ENCODE measurements at places on chromosomes 4 and X.

DNA sequence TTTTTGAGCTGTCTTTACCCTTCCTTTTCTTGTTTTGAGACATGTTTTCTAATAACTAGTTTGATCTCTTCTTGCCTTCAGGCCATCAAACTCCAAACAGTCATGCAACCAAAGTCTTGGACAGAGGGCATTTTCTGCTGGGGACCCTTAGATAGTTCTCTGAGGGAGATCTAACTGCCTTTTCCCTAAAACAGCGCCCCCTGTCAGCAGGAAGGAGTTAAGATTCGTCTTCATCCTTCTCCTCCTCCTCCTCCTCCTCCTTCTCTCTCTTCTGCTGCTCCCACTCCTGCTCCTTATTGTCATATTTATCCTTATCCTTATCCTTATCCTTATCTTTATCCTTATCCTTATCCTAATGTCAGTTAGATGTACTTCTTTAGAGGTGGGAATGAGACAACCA is 417.2 kb downstream of the TRAM1L1 start:
- DNase-seq = no peak

DNA sequence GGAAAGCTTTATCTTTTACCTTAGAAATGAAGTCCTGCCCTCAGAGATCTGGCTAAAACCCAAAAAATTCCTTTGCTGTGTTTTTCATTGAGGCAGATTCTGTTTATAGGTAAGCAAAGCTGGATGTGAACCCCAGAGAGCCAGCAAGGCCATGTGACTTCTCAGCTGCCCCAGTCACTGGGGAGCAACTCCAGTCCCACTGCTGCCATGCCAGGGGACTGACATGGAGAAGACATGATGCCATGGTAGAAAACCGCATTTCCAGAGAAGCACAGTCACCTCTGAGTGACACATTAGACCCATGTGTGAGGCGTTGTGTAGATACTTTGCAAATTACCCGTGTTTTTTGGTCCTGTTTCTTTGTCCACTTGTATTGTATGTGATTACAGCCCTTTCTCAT is 45.4 kb downstream of the PTTG2 start:
- no peak for DNase-seq

GRCh38 chrX:29941287-29941686 is 274.1 kb upstream of the MAGEB2 start:
- DNase-seq = no peak

DNA sequence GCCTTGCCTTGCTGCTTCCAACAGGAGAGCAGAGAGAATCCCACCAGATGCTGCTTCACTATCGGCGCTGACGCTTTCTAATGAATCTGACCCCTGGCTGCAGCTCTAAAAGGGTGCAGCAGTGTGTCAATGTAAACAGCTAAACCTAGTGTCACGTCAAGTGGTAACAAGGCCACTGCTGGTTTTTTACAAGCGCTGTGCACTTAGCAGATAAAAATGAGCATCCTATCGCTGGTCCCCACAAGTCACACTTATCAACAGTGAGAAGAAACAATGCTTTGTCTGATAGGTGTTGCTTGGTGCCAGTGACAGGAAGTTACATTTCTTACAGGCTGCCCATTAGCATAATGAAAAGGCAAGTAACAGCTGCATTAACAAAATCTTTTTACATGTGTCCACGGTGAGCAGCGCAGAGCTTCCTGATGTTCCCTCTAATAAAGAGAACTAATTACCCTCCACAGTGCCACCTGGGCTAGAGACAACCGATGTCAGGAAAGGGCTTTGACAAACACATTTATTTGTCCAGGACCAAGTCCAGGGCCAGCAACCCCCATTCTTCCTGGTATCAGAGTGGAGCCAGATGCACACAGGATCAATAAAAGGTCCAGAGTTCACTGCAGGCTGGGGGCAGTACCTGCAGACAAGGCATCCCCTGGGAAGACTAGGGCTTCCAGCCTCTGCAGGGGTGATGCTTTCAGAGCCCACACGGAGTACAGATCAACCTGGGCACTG is 176.0 kb downstream of the MGST2 start:
- no peak for DNase-seq

GRCh38 chr4:127809173-127809800 is 27.2 kb downstream of the HSPA4L start:
- DNase-seq = no peak

- no peak for DNase-seq
Observed at GRCh38 chr4:189187531-189188052, 753.1 kb upstream of the FRG1 start.

GRCh38 chrX:129781680-129782495 is 2.1 kb downstream of the SASH3 start:
- no peak for DNase-seq

DNA sequence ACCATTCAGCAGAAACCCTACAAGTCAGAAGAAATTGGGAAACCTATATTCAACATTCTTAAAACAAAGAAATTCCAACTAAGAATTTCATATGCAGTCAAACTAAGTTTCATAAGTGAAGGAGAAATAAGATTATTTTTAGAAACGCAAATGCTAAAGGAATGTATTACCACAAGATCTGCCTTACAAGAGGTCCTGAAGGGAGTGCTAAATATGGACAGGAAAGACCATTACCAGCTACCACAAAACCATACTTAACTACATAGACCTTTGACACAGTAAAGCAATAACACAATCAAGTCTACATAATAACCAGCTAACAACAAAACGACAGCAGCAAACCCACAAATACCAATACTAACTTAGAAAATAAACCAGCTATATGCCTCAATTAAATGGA is 169.3 kb upstream of the FGF16 start:
- DNase-seq = no peak

- DNase-seq = no peak
Observed at GRCh38 chr4:152673489-152673888, 6.3 kb downstream of the TMEM154 start.
